ENCODE measurements at places on chromosomes 5 and 9. TPM values are rescaled to one million over a fixed set of nuclear protein-coding genes. Genes with fewer than 3 reads are reported as not detected.
A peak's percentile ranks its signal among the peaks of the same experiment; 100 is the strongest.

PCDHGA10 gene
- 0.31 TPM for total RNA-seq

TXNDC8 gene
- not detected for total RNA-seq

GDNF gene
- not detected for total RNA-seq

SARDH gene
- 5.0 TPM for total RNA-seq

FAM81B gene
- total RNA-seq = not detected

DMRTA1 gene
- not detected for total RNA-seq

BRINP1 gene
- total RNA-seq = not detected

ELAVL2 gene
- total RNA-seq = not detected

NME5 gene
- total RNA-seq = not detected

HDAC3 gene
- total RNA-seq = 81.6 TPM

C1QTNF3 gene
- 5.7 TPM for total RNA-seq

COL27A1 gene
- 1.7 TPM for total RNA-seq

AK8 gene
- not detected for total RNA-seq

MARVELD2 gene
- total RNA-seq = 2.3 TPM

FAM163B gene
- total RNA-seq = not detected

MYMK gene
- total RNA-seq = not detected

CXCL14 gene
- total RNA-seq = not detected

ANKRD18B gene
- 0.88 TPM for total RNA-seq

GARIN3 gene
- total RNA-seq = not detected

TAF11L4 gene
- total RNA-seq = not detected

PCDHA10 gene
- total RNA-seq = not detected

GRCh38 chr9:91126761-91127445 is 234.8 kb downstream of the AUH start:
- DNase-seq = no peak

- DNase-seq = no peak
Measured at GRCh38 chr5:27011274-27011673, 27.1 kb downstream of the CDH9 start.

DNA sequence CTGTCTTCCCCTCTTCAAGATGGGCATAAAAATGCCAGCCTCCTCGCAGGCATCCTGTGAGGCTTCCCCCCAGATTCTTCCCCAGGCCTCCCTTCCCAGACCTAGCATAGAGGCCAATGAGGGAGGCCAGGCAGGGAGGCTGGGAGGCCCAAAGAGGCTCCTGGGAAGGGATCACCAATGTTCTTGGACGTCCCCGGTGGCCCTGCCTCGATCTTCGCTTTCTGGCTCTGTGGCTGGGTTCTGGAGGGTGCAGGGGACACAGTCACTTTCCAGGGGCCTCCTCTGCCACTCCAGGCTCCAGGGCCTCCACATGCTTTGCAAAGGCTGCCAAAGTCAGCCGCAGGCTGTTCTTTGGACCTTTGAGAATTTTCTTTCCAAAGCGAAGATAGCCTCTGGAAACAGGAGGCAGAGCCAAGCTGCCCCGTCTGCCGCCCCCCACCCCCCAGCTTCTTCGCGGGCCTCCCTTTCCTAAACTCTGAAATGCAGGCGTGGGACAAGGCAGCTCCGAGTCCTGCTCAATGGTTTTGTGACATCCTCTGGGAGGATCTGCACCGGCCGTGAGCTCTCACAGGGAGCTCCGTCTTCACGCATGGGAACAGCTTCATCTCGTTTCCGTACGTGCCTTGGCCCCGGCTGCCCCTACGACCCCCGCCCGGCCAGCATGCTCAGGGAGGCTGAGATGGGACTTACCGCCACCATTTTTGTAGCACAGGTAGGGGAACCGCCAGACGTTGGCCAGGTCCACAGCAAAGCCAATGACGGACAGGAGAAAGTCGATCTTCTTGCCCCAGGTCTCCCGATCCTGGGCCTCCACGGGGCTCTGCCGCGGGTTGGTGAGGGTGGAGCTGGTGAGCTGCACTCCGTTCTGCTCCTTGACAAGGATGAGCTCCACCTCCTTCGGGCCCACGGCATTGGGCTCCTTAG is 2.8 kb downstream of the SLC6A3 start:
- no peak for DNase-seq

DNA sequence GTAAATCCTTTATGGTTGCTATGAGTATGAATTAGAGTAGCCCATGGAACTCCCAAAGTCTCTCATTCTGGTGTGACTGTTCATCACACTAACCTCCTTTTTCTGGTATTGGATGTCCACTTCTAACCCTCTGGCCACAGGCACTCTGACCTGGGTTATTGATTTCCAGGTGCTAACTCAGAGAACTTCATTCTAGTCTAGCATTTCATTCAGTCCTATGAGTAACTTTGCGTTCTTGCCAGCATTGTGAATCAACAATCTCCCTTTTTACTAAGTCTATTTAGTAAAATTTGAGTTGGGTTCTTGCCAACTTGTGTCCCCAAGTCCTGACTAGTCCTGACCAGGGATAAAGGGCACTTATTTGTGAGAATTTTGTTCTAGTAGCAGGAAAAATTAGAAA is 103.5 kb downstream of the SNX18 start:
- no peak for DNase-seq

DNA sequence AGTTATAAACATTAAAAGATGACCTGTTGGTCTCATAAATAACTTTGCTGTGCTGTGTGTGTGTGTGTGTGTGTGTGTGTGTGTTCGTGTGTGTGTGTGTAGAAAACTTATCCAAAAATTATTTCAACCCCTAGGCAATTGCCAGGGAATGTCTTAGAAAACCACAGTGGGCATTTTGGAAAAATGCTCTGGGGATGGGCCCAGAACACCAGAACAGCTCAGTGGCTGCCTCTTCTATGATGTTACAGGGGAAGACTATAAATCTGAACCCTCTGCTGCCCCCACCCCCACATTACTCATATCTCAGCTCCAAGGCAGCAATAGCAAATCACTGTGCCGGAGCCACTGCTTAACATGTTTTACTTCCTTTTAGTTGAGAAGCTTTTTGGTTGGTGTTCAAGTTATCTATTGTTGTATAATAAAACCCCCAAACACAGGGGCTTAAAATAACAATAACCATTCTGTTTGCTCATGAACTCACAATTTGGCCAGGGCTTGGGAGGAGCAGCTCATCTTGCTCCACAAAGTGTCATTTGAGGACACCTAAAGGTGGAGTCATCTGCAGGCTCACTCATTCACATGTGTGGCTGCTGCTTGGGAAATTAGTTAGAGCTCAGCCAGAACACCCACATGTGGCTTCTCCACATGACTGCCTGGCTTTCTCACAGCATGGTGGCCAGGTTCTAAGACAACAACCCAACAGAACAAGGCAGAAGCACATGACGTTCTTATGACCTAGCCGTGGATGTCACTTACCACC is 40.4 kb downstream of the ACTBL2 start:
- DNase-seq = no peak

DNA sequence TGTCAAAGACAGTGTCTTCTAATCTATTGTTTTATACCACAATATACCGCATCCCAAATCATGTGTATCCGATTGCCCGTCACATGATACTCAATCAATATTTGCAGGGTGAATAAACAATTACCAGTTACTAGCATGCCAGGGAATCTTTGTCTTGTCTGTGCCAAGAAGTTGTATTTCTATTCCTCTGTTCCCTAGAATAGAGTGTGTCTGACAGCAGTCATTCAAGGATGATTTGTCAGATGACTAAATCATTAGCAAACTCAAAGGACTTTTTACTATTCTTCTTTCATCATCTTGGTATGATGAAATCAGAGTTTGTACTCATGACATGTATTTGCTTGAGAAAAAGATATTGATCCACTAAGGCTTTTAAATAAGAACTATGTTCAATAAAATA is 348.8 kb downstream of the HTR1A start:
- DNase-seq = no peak

GRCh38 chr9:131237931-131238401 is 38.3 kb downstream of the FAM78A start:
- peak; percentile 84 for DNase-seq

DNA sequence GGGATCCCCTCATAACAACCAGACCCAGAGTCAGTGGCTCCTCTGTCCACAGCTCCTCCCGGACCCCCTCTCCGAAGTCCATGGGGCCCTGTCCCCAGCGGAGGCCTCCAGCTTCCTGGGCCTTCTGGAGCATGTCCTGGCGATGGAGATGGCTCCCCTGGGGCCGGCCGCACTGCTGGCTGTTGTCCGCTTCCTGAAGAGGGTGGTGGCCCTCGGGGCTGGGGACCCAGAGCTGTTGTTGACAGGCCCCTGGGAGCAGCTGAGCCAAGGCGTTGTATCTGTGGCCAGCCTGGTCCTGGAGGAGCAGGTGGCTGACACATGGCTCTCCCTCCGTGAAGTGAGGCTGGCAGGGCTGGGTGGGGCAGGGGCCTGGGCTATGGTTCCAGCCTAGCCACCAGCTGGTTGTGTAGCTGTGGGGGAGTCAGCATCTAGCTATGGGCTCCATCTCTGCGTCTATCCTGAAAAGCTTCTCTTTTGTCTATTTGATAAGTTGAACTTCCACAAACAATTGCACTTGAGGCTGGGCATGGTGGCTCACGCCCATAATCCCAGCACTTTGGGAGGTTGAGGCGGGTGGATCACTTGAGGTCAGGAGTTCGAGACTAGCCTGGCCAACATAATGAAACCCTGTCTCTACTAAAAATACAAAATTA is 4.7 kb downstream of the ADGRD2 start:
- no peak for DNase-seq

DNA sequence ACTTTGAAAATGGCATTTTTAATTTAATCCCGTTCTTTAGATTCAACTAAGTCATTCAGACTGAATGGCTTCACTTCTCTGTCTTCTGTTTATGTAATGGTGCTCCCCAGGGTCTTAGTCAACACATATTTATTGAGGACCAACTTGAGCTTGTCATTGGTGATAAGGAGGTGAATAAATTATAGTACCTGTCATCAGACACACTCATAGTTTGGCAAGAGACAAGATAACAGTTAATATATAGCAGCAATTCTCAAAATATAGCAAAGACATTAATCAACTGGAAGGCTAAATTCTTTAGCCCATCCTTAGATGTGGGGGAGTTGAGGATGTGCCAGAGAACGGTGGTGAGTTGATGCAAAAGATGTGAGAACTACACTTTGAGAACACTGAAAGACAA is 78.4 kb downstream of the MACIR start:
- DNase-seq = no peak

GRCh38 chr5:131379723-131380122 is 115.9 kb downstream of the CDC42SE2 start:
- peak; percentile 85 for DNase-seq

- no peak for DNase-seq
Measured at GRCh38 chr9:134643222-134643671, 1.6 kb downstream of the COL5A1 start.

DNA sequence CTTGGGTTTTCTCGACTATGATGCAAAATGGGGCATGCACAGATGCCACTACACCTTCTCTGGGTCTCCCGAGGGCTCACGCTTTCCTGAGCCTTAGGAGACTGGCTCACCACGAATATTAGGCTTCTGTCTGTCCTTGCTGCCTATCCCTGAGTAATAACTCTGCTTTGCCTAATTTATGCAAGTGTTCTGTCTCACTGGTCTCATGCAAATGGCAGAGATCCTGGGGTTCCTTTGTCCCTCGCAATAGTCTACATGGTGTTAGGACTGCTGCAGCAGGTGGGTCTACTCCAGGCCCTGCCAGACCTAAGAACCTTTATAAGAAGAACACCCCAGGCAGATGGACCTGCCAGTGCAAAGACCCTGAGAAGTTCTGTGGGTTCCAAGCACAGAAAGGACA is 72.3 kb upstream of the HRH2 start:
- DNase-seq = no peak

GRCh38 chr5:125836256-125836655 is 587.0 kb upstream of the GRAMD2B start:
- DNase-seq = no peak

- DNase-seq = no peak
Measured at GRCh38 chr9:123416176-123416575, 60.2 kb downstream of the CRB2 start.

DNA sequence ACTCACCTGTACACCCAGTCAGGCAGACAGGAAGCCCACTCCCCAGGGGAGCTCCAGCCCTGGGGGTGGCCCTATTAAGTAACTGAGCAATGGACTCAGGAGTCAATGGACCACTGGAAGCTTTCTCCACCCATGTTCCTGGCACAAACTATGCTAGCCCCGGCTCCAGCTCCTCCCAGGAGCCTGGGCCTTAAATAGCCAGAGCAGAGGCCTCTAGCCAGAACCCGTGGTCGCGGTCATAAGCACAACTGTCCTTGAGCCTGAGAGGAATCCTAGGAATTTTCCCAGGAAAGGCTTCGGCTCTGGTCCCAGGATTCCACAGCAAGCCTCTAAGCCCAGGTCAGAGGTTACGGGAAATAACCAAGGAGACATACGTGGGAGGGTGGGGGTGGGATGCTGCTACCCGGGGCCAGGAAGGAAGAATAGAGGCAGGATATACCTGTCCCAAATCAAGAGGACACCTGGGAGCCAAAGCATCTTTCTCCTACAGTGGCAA is 5.5 kb downstream of the SEPTIN8 start:
- DNase-seq = no peak

- no peak for DNase-seq
Measured at GRCh38 chr9:120441426-120442307, 138.3 kb downstream of the CDK5RAP2 start.

GRCh38 chr5:21910731-21911130 is 942.4 kb downstream of the CDH12 start:
- no peak for DNase-seq

DNA sequence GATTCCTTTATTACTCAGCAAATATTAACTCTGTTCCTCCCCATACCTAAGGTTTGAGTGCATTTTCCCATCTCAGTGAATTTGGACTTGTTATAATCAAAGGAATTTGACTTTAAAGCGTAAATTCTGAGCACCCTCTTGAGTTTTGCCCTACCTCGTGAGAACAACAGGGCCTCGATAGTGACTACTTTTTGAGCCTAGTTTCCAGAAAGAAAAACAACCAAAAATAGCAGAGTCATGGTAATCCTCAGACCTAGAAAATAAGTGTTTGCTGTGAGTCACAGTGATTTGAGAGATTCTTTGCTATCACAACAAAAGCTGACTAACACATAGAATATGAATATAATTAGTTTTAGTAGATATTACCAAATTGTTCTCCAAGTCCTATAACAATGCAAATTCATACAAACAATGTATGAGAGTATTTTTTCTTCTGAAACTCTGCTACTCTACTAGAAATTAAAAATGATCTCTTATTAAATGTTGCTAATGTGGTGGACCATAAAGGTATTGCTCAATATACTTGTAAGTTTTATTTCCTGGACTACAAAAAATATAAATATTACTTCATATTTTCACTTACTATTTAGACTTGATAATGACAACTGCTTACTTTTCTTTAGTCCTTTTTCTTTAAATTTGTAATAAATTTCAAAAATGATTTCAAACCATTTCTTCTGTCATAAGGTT is 759.7 kb downstream of the BRINP1 start:
- no peak for DNase-seq

DNA sequence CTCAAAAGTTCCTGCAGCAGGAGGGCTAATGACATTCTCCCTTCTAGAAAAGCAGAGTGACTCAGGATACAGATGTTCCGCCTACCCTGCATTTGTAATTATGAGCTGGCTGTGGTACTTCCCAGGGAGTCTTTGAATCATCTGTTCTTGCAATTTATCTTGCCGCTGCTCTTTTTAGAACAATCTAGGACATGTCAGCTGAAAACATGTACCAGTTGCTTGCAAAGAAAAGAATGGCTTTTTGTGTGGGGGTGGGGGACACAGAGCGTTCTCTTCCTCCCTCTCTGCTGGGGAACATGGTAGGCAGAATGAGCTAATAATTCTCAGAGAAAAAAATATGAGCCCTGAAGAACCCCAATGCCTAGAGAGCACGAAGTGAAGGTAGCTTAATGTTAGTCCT is 51.7 kb upstream of the TUT7 start:
- DNase-seq = no peak
